ENCODE measurements at places on chromosomes 7 and 10.
A peak's percentile ranks its signal among the peaks of the same experiment; 100 is the strongest.

DNA sequence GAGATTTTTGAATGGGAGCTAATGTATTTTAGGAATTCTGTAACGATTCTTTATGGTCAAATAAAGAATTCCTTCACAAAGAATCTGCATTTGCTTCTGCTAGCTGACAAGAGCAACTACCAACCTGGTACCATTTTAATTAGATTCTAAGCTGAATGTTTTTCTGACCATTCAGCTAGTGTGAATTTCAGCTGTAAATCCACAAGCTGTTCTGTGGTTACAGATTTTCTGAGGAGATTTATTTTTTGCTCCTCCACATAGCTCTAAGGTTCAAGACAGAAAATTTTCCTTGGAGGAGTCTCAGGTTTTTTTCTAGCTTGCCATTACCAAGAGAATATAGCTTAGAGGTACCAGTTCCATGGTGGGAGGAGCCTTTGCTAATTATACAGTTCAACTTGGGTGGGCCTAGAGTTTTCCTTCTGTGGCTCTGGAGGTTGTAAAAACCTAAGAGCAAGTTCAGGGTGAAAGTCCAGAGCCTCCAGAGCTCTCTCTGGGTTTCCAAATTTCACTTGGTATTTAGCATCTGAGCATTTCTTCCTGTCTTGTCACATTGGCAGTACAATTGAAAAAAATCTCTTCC is 120.1 kb downstream of the JAZF1 start:
- DNase-seq, result no peak

GRCh38 chr10:72173619-72174296 is 42.1 kb upstream of the ANAPC16 start:
- DNase-seq, result peak; percentile 45

DNA sequence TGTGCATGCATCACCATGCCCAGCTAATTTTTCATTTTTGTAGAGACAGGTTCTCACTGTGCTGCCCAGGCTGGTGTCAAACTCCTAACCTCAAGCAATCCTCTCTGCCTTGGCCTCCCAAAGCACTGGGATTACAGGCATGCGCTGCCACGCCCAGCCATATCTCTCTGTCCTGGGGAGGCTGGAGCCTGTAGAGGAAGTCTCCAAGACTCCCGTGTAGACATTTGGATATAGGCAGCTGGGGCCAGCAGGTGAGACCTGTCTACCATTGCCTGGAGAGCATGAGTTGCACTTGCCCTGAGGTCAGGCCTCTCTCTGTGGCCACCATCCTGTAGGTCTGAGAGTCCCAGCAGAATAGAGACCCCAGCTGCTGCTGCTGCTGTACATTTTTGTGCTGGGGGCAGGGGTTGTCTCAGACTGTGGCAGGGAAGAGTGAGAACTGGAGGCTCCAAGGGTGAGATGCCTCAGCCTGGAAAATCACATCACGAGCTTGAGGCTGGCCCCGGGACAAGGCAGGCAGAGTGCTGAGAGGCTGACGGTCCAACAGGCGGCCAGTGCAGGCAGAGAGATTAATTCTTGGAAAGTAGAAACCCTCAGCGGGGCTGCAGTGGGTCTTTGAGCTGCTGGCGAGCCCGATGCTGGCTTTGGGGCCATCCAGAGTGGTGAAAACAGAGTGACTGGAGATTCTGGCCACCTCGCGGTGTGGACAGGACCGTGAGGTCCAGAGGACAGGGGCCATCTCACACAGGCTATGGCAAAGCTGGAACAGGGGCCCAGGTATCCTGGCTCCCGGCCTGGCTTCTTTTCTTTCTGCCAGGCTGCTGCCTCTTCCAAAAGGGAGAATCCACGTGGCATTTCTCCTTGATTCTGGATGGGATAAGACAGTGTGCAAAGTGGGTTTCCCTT is 60.9 kb downstream of the TMEM270 start:
- DNase-seq, result no peak

- no peak for DNase-seq
Observed at GRCh38 chr7:24894429-24895221, 85.4 kb downstream of the OSBPL3 start.

GRCh38 chr7:32293833-32294232 is 196.3 kb downstream of the LSM5 start:
- no peak for DNase-seq

GRCh38 chr7:23011222-23011924 is 2.6 kb downstream of the HYCC1 start:
- DNase-seq, result no peak

GRCh38 chr10:96998329-96998888 is 166.3 kb downstream of the LCOR start:
- DNase-seq, result no peak

- DNase-seq, result no peak
Observed at GRCh38 chr10:60535427-60535826, 145.8 kb upstream of the ANK3 start.

- DNase-seq, result no peak
Observed at GRCh38 chr7:36438211-36438610, 48.5 kb downstream of the ANLN start.

DNA sequence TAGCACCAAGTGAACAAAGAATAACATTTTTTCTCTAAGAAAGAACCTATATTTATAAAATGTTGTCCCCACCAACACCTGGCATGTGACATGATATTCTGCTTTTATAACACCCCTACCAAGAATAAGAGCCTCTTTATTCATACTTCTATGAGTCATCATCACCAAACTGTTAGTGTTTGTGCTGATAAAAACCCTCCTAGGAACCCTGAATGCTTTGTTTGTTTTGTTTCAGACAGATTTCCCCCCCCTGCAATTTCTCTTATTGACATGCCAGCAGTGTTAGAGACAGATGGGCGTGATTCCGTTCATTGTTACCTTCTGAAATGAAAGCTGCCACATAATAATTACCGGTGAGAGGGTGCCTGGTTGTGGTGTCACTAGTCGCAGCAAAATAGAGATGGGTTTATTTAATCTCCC is 651.1 kb downstream of the SORCS1 start:
- DNase-seq, result no peak

GRCh38 chr10:78861529-78862327 is 207.0 kb upstream of the ZMIZ1 start:
- no peak for DNase-seq

- DNase-seq, result no peak
Observed at GRCh38 chr7:114937446-114937845, 15.6 kb downstream of the MDFIC start.

DNA sequence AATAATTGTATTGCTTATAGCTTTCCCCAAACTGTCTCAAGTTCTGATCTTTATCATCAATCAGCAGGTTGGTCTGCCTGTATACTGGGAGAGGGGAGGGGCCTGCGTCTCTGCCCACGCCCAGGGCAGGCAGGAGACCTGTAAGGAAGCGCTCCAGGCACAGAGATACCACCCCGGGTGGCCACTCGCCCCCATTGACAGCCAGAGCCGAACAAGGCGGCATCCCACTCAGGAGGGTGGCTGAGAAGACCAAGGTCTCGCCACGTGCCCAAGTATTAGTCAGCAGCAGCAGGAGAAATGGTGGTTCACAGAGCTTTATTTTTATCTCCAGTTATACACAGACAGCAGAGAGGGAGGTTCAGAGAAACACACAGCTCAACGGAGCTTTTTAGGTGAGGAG is 7.2 kb downstream of the STK32C start:
- no peak for DNase-seq

DNA sequence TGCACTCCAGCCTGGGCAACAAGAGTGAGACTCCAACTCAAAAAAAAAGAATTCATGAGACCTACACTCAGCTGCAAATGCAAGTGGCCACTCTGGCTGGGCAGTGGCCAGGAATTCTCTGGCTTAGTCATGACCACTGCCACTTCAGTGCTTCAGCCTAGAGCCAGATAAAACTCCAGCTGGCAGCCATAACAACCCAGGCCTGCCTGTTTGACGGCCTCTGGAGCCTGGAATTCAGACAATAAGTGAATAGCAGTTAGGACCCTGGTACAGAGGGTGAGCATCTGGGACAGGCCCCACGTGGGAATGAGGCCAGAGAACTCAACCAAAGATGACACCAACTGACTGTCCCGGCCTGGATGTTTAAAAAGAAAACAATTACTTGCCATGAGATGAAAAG is 18.9 kb downstream of the RCC1L start:
- DNase-seq, result no peak

GRCh38 chr10:80648106-80648505 is 110.4 kb downstream of the SH2D4B start:
- DNase-seq, result no peak

DNA sequence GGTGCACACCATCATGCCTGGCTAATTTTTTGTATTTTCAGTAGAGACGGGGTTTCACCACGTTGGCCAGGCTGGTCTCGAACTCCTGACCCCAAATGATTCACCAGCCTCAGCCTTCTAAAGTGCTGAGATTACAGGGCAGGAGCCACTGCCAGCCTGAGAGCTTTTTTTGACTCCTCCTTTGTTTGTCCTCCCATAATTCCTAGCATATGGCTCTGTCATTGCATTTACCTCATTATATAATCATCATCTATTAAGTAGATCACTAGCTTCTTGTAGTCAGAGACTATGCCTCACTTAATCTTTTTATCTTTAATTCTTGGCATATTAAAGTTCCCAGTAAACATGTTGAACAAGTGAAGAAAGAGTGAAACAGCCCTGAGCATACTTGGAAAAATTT is 82.1 kb downstream of the CPEB3 start:
- no peak for DNase-seq

- DNase-seq, result no peak
Observed at GRCh38 chr7:122884186-122884585, 2.1 kb downstream of the CADPS2 start.

- DNase-seq, result peak; percentile 87
Observed at GRCh38 chr10:122113161-122113944, 124.4 kb downstream of the TACC2 start.

GRCh38 chr10:104935656-104936055 is 294.6 kb downstream of the SORCS3 start:
- DNase-seq, result no peak
